Dermis blood vessel endothelial cell (primary cell): ENCODE measurements at places on chromosomes 16 and 17. TPM values are rescaled to one million over a fixed set of nuclear protein-coding genes. Genes with fewer than 3 reads are reported as not detected.

MYH13 gene
- total RNA-seq, result not detected in 2 replicates

PROCA1 gene
- total RNA-seq, result 0.51 and 0.56 TPM in 2 replicates

LITAFD gene
- total RNA-seq, result not detected in 2 replicates

TNP2 gene
- total RNA-seq, result not detected in 2 replicates

KRT26 gene
- total RNA-seq, result not detected in 2 replicates

CHRNE gene
- total RNA-seq, result 0.85 and 3.6 TPM in 2 replicates

APOBR gene
- under 0.01 and 0.05 TPM in 2 replicates for total RNA-seq

TP53TG3F gene
- total RNA-seq, result not detected in 2 replicates

CACNG4 gene
- total RNA-seq, result not detected in 2 replicates

NPW gene
- total RNA-seq, result 0.17 and 1.2 TPM in 2 replicates

DNA sequence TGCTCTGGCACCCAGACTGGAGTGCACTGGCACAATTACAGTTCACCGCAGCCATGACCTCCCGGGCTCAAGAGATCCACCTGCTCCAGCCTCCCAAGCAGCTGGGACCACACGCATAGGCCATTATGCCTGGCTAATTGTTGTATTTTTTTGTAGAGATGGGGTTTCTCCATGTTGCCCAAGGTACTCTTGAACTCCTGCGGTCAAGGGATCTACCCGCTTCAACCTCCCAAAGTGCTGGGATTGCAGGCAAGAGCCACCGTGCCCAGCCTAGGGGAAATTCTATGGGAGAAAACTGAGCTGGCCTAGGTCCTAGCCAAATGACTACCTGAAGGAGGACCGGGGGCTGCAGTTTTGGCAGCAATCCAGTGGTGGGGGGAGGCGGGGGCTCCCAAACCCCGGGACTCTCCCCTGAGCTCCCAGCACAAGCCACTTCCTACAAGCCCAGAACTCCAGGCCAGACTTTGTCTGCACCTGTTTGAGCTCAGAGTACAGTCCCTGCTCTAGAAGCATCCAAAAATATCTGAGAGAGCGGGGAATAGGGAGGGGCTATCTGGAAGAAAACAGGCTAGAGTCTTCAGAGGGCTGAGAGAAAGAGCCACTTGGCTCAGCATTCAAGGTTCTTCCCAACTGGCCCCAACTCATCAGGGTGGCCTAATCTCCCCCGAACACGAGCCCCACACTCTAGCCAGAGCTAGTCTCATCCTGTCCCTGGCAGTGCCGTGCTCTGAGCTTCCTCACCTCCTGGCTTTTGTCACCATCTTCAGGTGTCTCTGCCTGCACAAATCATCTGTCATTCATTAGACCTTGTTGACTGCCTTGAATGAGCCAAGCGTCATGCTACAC lies 9.1 kb downstream of the SRL start:
- DNase-seq, result no peak

GRCh38 chr17:55157165-55157564 lies 107.6 kb upstream of the HLF start:
- no peak for DNase-seq

GRCh38 chr17:8776248-8776647 lies 17.9 kb upstream of the SPDYE4 start:
- no peak for DNase-seq

- no peak for DNase-seq
Measured at GRCh38 chr17:5364156-5364555, 55.3 kb downstream of the NUP88 start.

DNA sequence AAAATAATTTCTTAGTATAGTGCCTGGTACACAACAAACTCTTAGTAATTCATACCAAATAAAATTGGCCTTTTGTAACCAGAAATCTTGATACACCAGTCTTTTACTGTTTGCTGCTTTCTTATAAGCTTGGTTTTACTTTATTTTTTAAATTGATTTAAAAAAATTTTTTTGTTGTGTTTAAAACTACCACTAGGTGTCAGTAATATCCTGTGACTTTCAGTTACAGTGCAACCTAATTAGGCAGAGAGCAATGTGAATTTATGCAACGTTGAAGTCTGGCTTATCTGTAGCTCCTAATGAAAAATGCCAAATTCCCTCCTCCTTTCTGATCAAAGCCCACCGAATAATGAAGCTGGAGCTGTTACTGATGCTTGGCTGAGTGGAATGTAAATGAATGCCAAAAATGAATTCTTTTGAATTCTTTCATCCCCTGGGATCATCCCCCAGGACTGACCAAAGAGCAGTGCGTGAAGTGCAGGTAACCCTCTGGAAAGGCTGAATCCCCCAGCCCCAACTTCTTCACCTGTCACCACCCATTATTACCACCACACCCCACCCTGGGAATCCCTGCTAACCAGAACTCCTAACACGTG lies 3.8 kb downstream of the ERCC4 start:
- peak; percentile 77 for DNase-seq

GRCh38 chr16:15950161-15950854 lies 892 bp downstream of the ABCC1 start:
- peak; percentile 54 for DNase-seq

DNA sequence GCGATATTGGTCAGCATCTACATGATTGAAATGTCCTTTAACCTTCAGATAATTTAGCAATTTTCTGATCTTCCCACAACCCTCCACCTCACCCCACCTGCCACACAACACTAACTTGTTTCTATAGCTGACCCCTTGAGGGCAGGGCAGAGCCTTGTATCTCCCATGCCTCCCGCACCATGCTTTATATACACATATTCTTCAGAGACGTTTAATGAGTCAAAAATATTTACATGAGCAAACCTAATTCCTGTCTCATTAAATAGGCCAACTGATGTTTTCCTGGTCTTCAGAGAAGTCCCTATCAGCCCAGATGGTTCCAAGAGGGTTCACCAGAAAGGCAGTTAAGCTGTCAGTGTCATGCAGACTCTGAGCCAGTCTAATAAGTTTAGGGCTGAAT lies 6.6 kb upstream of the DHRS7C start:
- no peak for DNase-seq

DNA sequence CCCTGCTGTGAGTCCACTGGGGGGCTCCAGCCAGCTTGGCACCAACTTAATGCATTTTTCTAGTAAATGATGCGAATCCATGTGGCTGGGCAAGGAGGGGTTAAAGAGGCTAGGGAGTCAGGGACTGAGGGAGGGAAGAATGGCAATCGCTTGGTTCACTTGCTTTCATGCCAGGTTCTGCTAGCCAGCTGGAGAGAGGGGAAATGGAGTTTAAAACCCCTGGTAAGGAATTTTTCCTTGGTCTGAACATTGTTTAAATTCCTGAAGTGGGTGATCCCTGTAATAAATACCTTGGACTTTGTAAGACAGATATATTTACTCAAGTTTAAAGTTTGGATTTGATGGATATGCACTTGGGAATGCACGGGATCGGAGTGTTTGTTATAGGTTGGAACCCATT lies 22.8 kb downstream of the ANKFN1 start:
- DNase-seq, result no peak

DNA sequence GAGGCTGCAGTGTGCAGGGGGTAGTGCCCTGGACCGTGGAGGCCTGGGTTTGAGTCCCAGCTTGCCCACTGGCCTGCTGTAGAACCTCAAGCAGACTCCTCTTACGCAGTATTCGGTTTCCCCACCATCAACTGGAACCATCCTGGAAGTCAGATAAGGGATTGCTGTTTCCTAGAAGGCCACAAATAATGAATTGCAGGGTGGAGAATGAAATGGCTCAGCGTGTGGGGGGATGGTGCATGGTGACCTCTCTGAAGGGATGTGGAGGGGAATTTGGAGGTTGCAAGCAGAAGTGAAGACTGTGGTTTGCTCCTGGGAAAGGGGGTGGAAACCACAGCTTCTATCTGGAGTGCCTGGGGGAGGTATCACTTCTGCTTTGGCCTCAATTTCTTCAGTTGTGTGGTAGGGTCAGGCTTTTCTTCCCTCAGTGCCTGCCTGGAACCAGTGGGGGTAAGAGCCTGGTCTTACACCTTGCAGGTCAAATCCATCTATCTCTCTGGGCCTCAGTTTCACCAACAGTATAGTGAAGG lies 1.7 kb downstream of the ADGRG5 start:
- no peak for DNase-seq

- DNase-seq, result no peak
Measured at GRCh38 chr17:80445726-80446110, 30.7 kb downstream of the NPTX1 start.

GRCh38 chr17:76147211-76148014 lies 6.4 kb upstream of the FOXJ1 start:
- DNase-seq, result peak; percentile 40

- DNase-seq, result no peak
Measured at GRCh38 chr17:31835984-31836383, 23.1 kb downstream of the COPRS start.

DNA sequence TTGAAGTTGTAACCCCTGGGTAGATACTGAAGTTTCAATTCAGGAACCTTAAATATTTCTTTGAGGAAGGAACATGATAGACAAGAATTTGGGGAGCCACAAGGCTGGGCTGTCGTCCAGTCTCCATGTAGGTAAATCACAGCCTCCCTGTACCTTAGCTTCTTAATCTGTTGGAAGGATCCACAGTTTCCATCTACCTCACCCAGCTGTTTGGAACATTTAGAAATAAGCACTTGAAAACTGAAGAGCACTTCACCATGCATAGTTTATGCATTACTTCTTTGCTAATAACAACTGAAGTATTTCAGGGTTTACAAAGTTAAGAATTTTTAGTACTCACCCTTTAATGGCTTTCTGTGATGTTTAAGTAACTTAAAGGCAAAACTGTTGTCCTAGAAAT lies 17.2 kb downstream of the TXNDC11 start:
- DNase-seq, result no peak

DNA sequence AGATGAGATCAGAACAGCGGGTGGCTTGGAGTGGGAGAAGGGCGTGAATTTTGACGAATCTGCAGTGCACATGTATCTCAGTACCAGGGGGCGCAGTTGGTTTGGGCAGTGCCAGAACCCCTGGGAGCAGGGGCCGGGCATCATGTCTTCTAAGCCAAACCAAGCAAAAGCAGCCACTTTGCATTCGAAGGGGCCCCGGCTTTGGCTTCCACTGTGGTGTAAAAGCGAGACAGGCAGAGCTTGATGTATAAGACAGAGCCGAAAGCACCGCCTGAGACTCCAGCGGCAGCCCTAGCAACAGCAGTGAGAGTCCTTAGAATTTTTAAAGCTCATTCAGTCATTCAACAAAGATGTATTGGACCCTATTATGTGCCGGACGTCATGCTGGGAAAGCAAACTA lies 3.8 kb upstream of the XYLT1 start:
- no peak for DNase-seq
